ENCODE measurements at places on chromosomes 5 and 9.

- no peak for DNase-seq
Observed at GRCh38 chr5:27450607-27451006, 412.2 kb upstream of the CDH9 start.

- no peak for DNase-seq
Observed at GRCh38 chr5:26847041-26847736, 191.2 kb downstream of the CDH9 start.

DNA sequence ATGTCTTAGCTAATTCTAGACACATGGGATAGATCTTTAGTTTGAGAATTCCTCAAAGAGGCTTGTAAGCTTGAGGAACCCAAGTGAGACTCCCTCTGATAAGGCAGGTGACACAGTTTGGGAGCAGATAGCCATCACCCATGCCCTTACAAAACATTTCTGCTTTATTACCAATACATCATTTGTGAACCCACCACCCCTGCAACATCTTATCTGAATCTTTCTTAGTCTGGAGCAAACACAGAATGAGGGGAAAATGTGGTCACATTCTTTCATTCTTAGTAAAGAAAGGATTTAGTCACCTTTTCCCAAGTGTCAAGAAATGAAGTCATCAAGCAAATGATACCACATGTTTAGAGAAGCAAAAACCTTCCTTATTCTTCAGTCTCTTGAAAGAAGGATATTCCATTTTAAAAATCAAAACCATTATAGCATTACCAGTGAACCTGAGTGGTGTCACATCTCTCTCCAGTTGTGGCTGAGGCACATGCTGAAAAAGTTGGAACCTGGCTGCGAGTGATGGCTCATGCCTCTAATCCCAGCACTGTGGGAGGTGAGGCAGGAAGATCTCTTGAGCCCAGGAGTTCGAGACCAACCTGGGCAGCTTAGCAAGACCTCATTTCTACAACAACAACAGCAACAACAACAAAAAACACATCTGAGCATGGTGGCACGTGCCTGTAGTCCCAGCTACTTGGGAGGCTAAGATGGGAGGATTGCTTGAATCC is 65.9 kb downstream of the PRKACG start:
- DNase-seq = no peak

DNA sequence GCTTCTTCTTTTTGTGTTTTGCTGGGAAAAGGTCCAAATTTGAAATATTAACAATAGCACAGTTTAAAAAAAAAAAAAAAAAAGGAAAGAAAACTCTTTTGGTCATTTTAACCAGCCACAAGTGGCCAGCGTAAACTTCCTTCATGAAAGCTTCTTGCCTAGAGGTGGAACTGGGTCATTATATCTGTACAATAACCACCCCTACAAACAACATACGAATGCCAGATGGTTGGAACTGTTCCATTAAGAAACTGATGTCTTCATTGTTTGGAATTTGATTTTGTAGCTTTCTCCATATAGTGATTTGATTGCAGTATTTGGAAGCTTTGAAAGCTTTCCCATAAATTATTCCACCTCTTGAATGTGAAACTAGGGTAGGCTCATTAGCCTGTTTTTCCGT is 18.3 kb upstream of the LPAR1 start:
- DNase-seq = no peak

GRCh38 chr9:123999661-124000060 is 11.9 kb upstream of the LHX2 start:
- no peak for DNase-seq

- no peak for DNase-seq
Observed at GRCh38 chr5:16245956-16246355, 66.4 kb upstream of the MARCHF11 start.

GRCh38 chr5:56815658-56816545 is 553 bp downstream of the MAP3K1 start:
- no peak for DNase-seq

GRCh38 chr5:178788381-178789085 is 58.1 kb upstream of the ZNF354A start:
- DNase-seq = no peak

GRCh38 chr9:11144746-11145145 is 531.9 kb upstream of the PTPRD start:
- DNase-seq = no peak

DNA sequence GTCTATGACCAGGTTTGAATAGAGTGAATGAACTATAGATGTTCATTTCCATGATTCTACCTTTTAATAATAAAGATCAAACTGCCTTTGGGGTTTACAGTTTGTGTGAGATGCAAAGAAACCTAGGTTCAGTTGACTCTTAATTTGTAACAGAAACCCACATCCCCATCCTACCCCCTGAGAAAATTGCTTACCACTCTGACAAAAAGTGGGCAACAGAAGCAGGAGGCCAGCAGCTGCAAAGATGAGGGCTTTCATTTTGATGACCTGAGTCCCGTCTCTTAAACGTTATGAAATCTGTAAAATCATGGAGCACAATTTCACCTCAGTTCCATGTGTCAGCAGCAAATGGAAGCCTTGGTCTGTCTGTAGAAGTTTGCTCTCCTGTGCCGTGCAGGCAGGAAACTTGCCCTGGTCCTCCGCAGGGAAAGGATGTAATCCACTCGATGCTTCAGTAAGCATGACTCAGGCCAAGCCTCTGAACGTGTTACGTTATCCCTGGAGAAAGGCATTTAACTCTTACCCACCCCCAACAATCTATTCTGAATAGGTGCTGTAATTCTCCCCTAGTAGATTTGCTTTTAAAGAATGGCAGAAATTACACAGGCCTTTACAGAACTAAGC is at the start of gene F2RL2:
Gene F2RL2, minus strand, starts transcription at position 431 of the 624 bp plus-strand sequence. Its CDS starts 173 bp downstream, at position 258.
- DNase-seq = no peak

- DNase-seq = no peak
Observed at GRCh38 chr9:88738709-88739108, 203.7 kb downstream of the NXNL2 start.

DNA sequence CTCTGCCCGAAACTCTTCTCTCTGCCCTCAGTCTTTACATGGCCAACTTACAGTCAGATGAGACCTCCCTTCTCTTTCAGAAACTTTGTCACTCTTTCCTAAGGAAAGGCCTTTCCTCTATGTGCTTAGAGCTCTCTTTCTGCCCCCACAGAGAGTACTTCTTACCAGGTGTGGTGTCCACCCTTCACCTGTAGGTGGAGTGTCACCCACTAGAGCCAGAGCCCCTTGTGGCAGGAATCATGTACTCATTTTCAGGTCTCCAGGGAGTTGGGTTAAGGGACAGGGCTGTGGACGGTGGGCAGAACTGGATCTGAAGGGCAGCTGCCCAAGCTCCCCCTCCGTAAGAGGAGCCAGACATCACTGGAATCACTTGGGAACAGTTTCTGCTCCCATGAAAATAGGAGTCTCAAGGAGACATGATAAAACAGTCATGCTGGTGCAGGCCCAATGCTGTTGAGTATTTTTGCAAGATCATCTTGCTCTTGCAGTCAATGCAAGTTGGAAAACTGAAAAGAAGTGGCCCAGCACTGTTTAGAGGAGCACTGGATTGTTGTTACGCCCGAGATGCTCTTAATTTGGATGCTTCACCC is 436.7 kb downstream of the ZSWIM6 start:
- DNase-seq = no peak

DNA sequence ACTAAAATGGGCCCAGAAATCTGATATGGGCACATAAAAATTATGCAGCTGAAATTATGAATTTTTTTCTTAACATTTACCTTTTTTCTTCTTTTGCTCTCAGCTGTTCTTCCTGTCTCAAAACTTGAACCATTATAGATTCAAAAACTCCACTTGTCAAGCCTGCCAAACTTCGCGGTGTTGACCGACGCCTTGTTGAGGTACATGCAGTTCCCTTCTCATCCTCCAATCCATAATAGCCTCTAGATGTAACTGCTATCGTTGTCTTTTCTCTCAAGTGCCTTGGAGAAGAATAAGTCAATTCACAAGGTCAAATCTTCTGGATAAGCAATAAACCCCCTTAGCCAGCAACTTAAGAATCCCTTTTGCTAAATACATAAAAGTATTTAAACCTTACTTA is 27.2 kb downstream of the RANBP6 start:
- DNase-seq = no peak

- no peak for DNase-seq
Observed at GRCh38 chr5:154309371-154309745, 118.8 kb downstream of the GALNT10 start.

DNA sequence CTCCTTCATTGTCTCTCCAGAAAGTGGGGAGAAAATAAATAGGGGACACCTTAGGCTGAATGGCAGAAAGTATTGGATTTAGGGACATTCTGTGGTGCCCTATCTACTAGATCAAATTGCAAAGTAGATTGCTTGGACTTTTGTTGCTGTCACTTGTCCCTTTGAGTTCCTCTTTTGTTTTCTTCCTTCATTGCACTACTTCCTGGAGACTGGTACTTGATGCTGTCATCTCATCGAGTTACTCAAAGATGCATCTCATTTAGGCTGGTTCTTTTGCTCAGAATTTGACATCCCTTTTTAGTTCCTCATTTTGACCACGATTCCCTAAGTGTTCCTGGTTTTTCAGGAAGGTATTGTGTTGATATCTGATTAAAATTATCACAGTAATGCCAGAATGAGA is 137.6 kb downstream of the ADGRV1 start:
- DNase-seq = no peak

- DNase-seq = no peak
Observed at GRCh38 chr9:8036914-8037524, 237.4 kb upstream of the DMAC1 start.

- no peak for DNase-seq
Observed at GRCh38 chr9:87880683-87881082, 2.0 kb upstream of the SPATA31E1 start.

- DNase-seq = no peak
Observed at GRCh38 chr9:87888501-87888900, 5.8 kb downstream of the SPATA31E1 start.

DNA sequence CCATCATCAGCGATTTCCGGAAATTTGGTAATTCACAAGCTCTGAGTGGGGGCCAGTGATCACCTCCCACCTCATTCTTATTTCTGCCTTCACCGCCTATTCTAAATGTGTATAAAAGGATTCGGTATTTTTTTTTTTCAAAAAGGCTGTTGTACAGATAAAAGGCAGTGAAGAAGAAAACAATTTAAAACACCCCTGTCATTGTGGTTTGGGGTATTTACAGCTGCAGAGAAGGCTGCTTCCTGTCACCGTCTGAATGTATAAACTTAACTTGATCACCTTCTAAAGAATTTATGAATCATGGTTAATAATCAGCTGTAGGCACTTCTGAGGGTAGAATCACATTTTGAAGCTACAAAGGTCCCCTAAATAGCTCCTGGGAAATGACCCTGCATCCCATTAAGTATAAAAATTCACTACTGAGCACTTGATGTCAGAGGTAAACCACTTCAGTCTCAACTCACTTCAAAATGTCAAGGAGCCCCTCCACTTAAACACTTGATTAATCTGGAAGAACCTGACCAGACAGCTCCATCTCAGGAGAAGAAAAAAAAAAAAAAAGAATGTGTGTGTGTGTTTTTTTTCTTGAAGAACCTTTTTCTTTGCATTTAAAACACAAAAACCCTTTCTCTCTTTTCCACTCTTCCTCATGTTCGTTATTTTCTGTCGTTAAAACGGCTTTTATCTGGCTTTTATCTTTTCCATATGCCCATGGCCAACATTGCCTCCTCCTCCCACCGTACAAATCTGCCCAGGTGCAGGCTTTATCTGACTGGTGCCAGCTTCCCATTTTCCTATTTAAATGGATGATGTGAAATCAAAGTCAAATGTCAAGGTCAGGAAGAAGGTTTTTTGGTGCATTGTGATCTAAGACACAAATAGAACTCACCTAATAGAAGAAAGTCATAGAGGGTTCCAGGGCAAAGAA is 291.2 kb downstream of the IRX1 start:
- no peak for DNase-seq

GRCh38 chr5:88674356-88675167 is 208.4 kb downstream of the MEF2C start:
- peak; percentile 62 for DNase-seq

- no peak for DNase-seq
Observed at GRCh38 chr9:68731857-68732256, 26.8 kb downstream of the PIP5K1B start.

DNA sequence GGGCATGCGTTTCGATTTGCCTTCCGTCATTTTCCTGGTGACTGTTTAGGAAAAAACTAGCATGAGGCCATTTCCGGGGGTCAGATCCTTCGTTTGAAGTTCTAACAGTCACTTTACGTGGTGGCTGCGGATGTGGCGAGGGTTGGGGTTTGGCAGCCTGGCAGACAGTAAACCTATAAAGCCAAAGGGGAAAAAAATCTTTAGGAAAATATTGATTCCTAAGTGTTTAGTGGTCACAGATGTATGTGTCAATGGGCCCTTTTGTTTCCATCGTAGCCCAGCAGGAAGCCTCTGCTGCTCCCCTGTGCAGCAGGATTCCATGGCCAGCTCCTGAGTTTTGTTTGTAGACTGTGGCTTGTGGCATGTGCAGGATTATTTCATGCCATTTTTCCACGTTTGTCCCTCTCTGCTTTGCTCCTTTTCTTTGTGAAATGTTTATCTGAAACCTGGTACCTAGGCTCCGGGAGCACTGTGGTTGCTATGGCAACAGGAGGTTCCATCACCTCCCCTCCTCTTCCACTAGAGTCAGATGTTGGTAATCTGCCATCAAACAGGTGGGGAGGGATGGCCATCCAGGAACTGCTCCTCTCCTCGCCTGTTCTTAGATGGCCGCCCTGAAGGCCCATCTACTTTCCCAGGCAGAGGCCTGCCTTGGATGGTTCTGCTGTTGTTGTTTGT is 202.3 kb downstream of the AOPEP start:
- no peak for DNase-seq

DNA sequence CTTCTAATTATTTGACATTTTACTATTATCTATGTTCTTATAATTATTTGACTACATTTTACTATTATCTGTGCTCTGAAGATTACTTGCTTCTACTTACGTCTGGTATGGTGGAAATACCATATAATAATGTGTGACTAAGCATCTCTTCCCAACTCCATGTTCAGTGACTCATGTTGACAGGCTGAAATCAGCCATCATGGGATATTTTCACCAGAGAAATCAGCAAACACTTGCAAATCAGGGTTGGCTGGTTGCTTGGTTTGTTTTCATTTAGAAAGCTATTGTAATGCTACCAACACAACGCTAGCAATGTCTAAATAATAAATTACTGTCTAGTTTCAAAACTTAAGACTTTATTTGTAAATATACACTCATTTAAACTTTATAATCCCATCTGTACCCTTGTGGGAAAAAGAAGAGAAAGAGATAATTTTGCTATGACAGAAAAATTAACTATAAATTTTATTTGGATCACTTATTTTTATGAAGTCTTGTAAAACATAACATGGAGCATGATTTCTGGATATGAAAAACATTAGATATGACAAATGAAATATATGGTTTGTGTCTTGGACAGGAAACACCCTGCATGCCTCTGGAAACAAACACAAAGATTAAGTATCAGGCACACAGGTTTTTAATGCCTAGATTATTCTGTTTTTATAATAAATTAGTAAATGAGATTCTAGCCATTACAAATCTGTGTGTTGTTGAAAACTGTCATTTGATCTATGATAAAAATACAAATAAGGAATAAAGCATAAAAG is 337.6 kb downstream of the BNC2 start:
- DNase-seq = no peak

GRCh38 chr5:33037076-33037475 is 326.0 kb downstream of the NPR3 start:
- no peak for DNase-seq

Measured in NCI-H2081 treated with DMSO at 0.1 percent for 48 hours (cell line).